H9 (cell line): ENCODE measurements at places on chromosomes 5 and 9.

DNA sequence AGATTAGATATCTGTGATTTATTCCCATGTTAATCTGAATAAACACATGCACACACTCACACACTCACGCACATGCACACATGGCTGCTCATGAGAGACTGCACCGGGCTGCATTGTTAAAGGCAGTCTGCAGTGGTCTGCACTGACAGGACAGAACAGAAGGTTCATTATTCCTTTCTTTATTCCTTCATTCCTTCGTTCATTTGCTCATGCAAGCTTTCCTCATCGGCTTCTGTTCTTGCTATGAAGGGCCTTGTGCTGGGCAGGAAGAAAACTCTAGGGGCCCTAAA is 41.4 kb upstream of the FSTL4 start:
- H3K27me3 ChIP-seq, result no peaks in the 10 kb centered on the region
- H3K4me3 ChIP-seq, result no peak overlapping the region
- H3K4me1 ChIP-seq, result no peaks in the 10 kb centered on the region
- no peak for DNase-seq
- no peak overlapping the region for H3K27ac ChIP-seq
- no peaks in the 10 kb centered on the region for H3K36me3 ChIP-seq

- H3K27ac ChIP-seq, result no peak overlapping the region
- H3K4me3 ChIP-seq, result no peak overlapping the region
- no peak for DNase-seq
- no peaks in the 10 kb centered on the region for H3K36me3 ChIP-seq
- no peaks in the 10 kb centered on the region for H3K4me1 ChIP-seq
Observed at GRCh38 chr5:181076920-181077319, 36.9 kb downstream of the BTNL9 start.

- H3K36me3 ChIP-seq, result peaks cover 73% of the 10 kb centered on the region
- H3K27me3 ChIP-seq, result no peaks in the 10 kb centered on the region
- no peak for DNase-seq
- H3K4me3 ChIP-seq, result no peak overlapping the region
Observed at GRCh38 chr5:134555223-134555889, 29.9 kb downstream of the JADE2 start.

DNA sequence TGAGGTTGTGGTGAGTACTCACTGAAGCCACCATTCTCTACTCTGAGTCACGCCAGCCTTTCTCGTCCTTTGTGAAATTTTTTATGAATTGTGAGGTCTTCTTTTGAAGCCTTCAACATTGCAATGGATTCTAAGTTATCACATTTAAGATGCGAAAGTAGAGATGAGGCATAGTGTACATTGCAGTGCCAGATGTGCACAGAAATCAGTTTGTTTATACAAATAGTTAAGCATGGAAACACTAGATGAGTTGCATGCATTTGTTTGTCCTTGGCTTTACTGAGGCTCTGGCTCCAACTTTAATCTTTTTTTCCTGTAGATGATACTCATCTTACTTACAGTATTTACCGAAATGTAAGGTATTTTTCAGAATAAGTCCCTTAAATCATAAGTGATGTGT is 453.7 kb upstream of the RIOK2 start:
- H3K27me3 ChIP-seq, result no peaks in the 10 kb centered on the region
- no peak for DNase-seq
- H3K27ac ChIP-seq, result no peak overlapping the region
- H3K4me1 ChIP-seq, result no peaks in the 10 kb centered on the region
- H3K36me3 ChIP-seq, result no peaks in the 10 kb centered on the region

GRCh38 chr9:136857581-136858412 is 5.7 kb downstream of the MAMDC4 start:
- peak; percentile 34 for DNase-seq
- H3K27me3 ChIP-seq, result no peaks in the 10 kb centered on the region
- H3K4me3 ChIP-seq, result no peak overlapping the region
- no peaks in the 10 kb centered on the region for H3K4me1 ChIP-seq
- H3K27ac ChIP-seq, result no peak overlapping the region
- H3K36me3 ChIP-seq, result peaks cover 22% of the 10 kb centered on the region

- H3K4me1 ChIP-seq, result no peaks in the 10 kb centered on the region
- no peak overlapping the region for H3K27ac ChIP-seq
Observed at GRCh38 chr9:133090187-133090586, 28.4 kb downstream of the CEL start.

GRCh38 chr5:83714810-83715209 is 5.8 kb downstream of the HAPLN1 start:
- no peak for DNase-seq
- no peak overlapping the region for H3K27ac ChIP-seq
- H3K4me1 ChIP-seq, result peaks cover 9% of the 10 kb centered on the region; the same call in 1 of the 2 replicates
- H3K4me3 ChIP-seq, result no peak overlapping the region

- H3K36me3 ChIP-seq, result peaks cover 23% of the 10 kb centered on the region
- H3K27me3 ChIP-seq, result no peaks in the 10 kb centered on the region
- no peak overlapping the region for H3K4me3 ChIP-seq
- no peak overlapping the region for H3K27ac ChIP-seq
- no peaks in the 10 kb centered on the region; the same call in 1 of the 2 replicates for H3K4me1 ChIP-seq
Observed at GRCh38 chr5:146622391-146622790, 106.4 kb upstream of the GPR151 start.

GRCh38 chr9:92185681-92186080 is 70.5 kb upstream of the SPTLC1 start:
- no peaks in the 10 kb centered on the region for H3K27me3 ChIP-seq
- H3K4me3 ChIP-seq, result no peak overlapping the region
- DNase-seq, result no peak

GRCh38 chr5:14781106-14781505 is 90.5 kb downstream of the ANKH start:
- no peak overlapping the region for H3K4me3 ChIP-seq
- H3K36me3 ChIP-seq, result peaks cover 2% of the 10 kb centered on the region; the same call in 1 of the 2 replicates
- H3K27me3 ChIP-seq, result no peaks in the 10 kb centered on the region
- H3K27ac ChIP-seq, result no peak overlapping the region
- no peaks in the 10 kb centered on the region; the same call in 1 of the 2 replicates for H3K4me1 ChIP-seq
- DNase-seq, result no peak

- no peaks in the 10 kb centered on the region for H3K4me1 ChIP-seq
- no peak overlapping the region for H3K27ac ChIP-seq
- no peaks in the 10 kb centered on the region for H3K27me3 ChIP-seq
- H3K36me3 ChIP-seq, result no peaks in the 10 kb centered on the region
- H3K4me3 ChIP-seq, result no peak overlapping the region
- DNase-seq, result peak; percentile 89
Observed at GRCh38 chr9:98916660-98917059, 27.0 kb upstream of the COL15A1 start.

- peaks cover 25% of the 10 kb centered on the region for H3K4me1 ChIP-seq
- peak; percentile 86 for DNase-seq
- H3K27ac ChIP-seq, result no peak overlapping the region
Observed at GRCh38 chr5:133423618-133424282, 188.6 kb downstream of the FSTL4 start.

DNA sequence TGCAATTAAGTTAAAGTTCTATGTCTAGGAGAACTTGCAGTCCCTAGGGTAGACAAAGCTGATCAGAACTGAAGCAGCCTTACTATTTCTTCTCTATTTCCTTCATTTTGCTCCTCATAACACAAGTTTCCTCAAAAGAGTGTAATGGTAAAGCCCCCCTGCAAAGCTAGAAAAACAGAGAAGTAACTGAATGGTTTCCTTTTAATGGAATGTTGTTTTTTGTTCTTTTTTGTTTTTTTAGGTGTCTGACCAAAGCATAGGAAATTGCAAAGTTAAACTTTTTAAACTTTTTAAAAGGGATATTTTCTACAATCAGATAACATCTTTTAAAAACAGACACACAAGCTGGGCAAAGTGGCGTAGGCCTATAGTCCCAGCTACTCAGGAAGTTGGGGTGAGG is 145.7 kb downstream of the TLE1 start:
- H3K27me3 ChIP-seq, result no peaks in the 10 kb centered on the region
- H3K27ac ChIP-seq, result no peak overlapping the region
- DNase-seq, result no peak
- H3K36me3 ChIP-seq, result no peaks in the 10 kb centered on the region
- H3K4me3 ChIP-seq, result no peak overlapping the region
- 0 out of 2 replicates have a peak, but pooled peaks cover 2% of the 10 kb centered on the region for H3K4me1 ChIP-seq
